ENCODE measurements at places on chromosomes 2 and 18.

DNA sequence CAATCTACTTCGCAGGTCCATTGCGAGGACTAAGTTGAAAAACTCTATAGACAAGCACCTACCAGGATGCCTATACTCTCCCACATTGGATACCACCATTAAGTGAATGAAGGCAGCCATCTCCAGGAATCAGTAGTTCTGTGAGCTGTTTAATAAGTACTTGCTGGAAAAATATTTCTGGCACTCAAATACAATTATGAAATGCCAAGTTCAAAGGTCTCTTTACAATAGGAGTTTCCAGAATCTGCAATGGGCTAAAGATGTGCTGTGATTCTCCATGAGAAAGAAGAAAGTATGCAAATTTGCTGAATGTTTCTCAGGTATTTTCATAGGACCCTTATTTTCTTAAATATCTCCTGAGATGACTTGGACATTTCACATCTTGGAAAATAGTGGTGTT lies 103.0 kb downstream of the AP1S3 start:
- DNase-seq = no peak

DNA sequence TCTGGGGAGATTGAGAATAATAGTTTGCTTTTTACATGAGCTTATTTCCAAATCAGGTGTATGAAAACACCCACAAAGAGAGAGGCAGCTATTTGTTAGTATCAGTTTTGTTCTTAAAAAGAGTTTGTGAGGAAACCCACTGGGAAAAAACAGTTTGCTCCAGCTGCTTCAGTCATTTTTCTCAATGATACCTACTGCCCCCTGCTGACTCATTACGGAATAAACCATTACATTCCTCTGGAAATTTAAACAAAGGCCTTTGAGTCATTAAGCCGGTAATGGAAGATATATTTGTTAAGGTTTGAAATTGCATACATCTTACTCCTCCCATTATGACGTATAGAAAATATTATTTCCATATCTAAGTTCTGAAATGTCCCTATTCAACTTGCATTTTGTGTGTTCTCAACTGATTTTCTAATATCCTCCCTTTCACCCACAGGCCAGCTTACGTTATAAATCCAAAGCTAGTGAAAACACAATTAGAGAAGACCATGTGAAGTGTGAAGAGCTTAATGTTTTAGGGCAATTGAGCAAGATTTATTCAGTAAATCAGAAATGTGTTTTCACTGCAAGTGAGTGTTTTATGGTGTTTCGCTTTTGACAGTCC lies 761.6 kb downstream of the DSC3 start:
- no peak for DNase-seq

DNA sequence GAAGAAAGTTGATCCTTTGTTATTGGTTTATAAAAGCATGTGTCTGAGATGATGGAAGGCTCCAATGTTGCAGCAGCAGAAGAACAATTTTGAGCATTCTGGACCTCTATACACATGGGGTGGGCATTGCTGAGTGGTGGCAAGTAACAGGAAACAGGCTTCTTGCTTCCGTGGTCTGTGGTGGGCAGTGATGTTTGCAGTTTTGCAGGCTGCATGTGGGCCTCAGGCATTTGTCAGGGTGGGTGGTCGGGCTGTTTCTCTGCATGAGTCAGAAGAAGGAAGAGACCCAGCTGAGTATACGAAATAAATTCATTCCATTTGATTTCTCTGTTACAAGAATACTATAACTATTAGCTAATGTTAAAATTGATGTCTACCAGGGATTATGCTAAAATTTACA lies 239.5 kb upstream of the COL3A1 start:
- no peak for DNase-seq

- DNase-seq = no peak
Measured at GRCh38 chr2:207768866-207769596, 675 bp downstream of the FZD5 start.

DNA sequence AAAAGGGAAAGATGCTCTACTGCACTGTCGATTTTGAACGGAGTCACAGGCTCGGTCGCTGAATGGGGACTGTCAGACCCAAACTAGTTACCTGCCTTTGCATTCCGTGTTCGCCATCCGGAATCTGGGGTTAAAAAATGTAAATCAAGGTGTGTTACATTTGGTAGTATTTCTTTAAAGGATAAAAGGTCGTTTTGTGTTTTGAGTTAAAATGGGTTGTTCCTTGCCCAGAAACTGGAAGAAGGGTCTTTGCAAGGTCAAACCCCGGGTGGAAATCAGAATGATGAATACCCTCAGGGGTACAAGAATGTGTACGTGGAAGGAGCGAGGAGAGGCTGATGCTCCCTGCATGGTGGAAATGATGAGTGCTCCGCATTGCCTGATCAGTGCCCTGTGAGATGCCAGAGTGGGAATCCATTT lies 1.0 kb downstream of the VSNL1 start:
- no peak for DNase-seq

DNA sequence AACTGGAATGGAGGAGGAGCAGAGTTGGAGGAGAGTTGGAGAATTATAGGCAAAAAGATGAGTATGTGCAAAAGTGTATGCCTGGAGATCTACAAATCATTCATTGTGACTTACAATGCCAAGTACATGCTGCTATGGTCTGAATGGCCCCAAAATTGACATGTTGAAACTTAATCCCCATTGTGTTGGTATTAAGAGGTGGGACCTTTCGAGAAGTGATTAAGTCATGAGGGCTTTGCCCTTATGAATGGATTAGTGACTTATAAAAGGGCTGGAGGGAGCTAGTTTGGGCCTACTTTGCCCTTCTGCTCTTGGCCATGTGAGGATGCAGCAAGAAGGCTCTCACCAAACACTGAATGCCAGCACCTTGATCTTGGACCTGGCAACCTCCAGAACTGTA lies 6.3 kb upstream of the RBMS1 start:
- DNase-seq = no peak

- DNase-seq = no peak
Measured at GRCh38 chr2:14702258-14702657, 69.7 kb downstream of the LRATD1 start.

DNA sequence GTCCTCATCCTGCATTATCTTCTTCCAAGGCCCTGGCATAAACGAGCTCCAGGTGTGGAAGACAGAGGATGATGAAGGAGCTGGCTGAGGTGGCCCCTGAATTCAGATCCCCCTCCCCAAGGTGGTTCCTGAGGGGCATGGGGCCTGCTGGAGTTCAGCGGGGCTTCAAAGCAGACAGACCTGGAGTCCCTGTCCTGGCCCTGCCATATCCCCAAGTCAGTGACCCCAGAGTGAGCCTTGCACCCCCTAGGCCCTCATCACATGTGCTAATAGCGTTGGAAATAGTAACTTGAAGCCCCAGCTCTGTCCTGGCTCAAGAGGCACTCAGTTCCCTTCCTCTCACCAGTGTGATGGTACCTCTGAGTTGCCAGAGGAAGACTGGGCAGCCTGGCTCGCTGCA lies 172.9 kb downstream of the GALNT1 start:
- no peak for DNase-seq

DNA sequence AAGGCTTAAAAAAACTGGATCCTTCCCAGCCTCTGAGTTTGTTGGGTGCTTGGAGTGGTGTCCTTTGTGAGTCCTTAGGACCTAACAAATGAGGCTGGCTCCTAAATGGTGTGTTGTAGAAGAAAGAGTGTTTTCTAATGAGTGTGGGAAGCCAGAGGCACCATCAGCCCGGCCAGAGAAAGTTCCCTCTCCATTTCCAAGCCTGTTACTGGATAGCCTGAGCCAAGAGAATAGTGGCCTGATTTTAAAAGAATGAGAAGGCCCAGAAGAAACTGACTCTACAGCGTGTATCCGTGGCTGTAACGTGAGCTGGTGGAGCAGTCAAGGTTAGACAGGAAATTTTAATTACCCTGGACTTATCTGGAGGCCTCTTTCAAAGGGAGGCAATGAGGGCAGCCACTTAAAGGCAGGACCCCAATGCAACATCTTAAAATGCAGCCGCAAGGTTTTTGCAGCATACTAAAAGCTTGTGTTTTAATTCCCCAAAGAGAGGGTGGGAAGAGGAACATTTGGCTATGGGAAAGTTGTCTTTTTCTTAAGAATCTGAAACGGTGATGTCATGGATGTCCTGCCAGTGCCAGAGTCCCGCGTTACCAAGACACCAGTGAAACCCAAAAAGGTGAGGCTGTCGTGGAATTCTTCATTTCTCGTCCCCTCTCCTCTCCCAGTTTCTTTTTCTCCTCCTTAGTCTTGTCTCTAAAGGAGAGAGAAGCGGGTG lies 4.6 kb downstream of the EFHD1 start:
- no peak for DNase-seq

DNA sequence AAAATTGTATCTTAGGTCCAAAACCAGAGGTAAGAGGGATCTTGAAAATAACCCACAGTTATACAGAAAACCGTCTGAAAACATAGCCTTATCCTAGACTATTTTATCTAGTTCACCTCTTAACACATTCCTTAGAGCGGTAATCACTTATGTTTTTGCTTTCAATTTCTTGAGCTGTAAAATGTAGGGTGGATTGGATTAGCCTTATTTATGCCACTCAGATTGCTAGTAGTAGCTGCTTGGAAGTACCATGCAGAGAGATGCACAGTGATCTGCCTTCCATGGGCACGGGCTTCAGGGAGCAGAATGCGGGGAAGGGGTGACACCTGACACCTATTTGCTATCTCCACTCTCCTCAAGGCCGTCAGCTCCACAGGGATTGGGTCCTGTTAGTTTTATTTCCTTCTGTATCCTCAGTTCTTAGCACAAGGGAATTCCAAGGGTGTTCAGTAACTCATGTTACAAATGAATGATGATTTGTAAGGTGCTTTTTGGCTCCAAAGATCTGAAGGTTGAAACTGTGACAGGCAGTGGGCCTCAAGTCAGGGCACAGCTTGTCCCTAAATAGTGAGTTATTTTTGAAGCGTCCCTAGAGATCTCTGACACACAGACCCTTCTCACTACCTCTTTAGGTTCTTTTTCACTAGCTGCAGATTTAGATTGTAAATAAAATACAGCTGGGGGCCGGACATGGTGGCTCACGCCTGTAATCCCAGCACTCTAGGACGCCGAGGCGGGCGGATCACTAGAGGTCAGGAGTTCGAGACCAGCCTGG lies 64.0 kb upstream of the PMAIP1 start:
- no peak for DNase-seq

- no peak for DNase-seq
Measured at GRCh38 chr2:38444247-38444646, 67.2 kb upstream of the ATL2 start.

- no peak for DNase-seq
Measured at GRCh38 chr2:40935349-40935748, 483.5 kb upstream of the SLC8A1 start.

DNA sequence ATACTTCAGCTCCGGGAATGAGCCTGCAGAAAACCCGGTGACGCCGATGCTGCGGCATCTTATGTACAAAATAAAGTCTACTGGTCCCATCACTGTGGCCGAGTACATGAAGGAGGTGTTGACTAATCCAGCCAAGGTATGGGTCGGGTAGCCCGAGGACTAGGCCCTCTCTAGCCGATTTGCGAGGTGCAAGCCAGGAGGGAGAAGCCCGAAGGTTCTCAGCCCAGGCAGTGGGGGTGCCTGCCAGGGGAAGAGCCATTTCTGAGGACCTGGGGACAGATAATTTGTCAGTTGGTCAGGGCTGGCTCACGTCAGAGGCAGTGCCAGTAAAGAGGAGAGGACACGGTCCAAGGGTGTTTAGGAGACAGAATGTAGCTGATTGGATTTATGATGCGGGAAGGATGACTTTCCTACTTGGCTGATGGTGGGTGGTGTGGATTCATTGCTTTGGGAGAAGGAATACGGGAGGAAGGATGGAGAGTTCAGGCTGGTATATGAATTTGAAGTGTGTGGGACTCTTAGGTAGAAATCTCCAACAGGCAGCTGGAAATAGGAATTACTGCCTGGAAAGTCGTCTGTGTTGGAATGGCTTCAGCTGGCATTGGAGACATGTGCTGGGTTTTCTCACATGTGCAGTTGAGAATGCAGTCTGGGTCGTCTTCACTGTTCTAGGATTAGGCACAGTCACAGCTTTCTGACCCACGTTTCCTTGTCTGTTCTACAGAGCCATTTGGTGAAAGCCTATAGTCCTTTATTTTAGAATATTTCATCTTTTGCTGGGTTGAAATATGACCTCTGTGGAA lies 874 bp downstream of the NDUFAF7 start:
- no peak for DNase-seq

- no peak for DNase-seq
Measured at GRCh38 chr2:230266638-230267037, 41.1 kb downstream of the SP140 start.

DNA sequence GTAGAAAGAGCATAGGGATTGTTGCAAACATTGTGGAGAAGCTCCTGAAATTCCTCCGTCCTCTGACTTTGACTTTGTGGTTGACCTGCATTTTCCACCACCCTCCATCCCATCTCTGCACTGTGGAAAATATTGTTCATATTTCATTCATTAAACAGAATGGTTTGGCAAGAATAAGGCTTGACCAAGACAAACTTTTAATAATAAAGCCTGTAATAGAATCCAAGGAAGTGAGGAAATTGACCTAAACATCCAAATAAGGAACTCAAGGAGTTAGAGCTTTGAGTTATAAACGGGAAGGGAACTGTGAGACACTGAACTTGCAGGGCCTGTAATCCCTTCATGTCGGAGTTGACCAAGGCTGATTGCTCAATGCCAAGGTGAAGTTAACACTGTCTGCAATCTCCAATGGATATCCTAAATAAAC lies 115.2 kb downstream of the GFPT1 start:
- no peak for DNase-seq

DNA sequence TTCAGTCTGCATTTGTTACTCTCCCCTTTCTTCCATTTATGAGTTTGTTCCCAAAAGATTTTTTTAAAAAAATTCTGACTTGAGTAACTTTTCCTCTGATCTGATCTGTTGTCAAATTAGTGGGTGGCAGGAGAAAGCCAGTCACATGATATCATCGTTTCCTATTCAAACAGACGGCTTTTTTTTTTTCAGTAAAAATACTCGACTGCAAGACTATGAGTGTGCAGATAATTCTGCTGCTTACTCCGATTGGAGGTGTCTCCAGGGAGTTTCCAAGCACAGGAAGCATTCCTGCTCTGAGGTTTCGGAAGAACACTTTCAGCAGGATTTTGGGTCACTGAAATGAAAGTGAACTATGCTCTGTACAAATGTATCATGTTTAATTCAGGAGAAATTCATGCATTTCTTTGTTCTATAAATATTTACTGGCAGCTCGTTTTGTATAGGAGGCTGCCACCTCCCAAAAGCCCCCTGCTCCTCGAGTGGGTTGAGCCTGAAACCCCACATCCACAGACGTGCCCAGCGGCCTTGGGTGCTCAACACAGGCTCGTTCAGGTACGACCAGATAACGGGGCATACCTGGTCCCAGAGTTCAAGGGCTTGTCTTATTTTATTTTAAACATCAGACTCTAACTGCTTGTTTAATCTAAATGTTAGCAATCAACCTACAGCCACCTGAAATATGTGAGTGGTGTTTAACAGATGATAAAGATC lies 126.9 kb upstream of the ZNF516 start:
- no peak for DNase-seq

DNA sequence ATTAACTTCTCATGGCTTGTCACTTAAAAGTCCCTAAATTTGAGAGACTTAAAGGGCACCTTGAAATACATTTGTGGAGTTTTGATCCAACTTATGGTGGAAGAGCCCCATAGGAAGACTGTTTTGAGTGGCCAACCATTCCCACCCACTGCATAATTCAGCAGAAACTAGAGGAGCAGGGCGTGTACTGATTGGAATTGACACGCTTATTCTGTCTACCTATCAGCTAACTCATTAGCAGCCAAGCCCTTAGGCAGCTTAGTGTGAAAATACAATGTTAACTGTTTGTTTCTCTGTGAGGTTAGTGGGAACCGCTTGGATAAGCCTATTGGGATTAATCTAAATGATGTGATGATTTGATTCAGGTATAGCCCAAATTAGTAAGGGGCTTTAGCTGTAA lies 6.4 kb downstream of the LGALSL start:
- no peak for DNase-seq
